ENCODE measurements at places on chromosomes 16 and 17.

DNA sequence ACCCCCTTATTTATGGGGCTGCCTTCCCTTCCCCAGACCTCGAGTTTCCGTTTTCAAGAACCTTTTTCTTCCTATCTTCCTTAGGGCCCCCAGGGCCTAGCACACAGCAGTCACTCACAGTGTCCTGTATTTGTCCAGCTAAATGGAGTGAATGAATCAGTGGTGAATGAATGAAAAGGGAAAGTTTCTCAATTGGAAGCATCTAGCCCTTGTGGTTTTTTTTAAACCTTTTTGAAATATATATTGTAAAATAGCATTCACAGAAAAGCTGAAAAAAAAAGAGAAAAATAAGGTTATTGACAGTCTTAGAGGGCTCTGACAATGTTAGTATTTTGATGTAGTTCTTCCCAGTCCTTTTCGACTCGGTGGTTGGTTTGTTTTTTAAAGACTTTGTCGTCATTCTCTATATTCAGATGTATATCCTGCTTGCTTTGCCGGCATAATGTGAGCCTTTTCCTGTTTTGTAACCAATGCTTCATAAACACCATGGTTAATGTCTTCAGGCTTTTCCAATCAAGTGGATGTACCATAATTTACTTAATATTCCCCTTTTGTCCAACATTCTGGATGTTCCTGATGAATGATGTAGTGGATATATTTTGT, 45.3 kb downstream of the RAI1 start:
- no peak for DNase-seq

- no peak for DNase-seq
Measured at GRCh38 chr17:17366941-17367875, 64.0 kb downstream of the NT5M start.

DNA sequence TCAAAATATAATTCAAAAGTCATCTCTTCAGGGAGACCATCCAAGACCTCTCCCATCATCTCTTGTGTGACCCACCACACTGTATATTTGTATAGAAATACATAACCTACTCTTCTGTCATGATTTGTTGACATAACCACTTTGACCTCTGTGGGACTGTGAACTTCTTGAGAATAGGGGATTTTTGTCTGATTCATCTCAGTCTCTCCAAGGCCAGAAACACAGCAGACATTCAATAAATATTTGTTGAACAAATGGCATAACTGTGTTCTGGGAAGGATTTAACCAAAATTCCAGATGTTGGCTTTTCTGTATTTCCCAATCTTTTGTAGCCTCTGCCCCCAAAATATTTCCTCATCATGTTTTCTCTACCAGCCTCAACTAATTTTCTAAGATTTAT, 169.7 kb downstream of the CDH11 start:
- DNase-seq, result no peak

DNA sequence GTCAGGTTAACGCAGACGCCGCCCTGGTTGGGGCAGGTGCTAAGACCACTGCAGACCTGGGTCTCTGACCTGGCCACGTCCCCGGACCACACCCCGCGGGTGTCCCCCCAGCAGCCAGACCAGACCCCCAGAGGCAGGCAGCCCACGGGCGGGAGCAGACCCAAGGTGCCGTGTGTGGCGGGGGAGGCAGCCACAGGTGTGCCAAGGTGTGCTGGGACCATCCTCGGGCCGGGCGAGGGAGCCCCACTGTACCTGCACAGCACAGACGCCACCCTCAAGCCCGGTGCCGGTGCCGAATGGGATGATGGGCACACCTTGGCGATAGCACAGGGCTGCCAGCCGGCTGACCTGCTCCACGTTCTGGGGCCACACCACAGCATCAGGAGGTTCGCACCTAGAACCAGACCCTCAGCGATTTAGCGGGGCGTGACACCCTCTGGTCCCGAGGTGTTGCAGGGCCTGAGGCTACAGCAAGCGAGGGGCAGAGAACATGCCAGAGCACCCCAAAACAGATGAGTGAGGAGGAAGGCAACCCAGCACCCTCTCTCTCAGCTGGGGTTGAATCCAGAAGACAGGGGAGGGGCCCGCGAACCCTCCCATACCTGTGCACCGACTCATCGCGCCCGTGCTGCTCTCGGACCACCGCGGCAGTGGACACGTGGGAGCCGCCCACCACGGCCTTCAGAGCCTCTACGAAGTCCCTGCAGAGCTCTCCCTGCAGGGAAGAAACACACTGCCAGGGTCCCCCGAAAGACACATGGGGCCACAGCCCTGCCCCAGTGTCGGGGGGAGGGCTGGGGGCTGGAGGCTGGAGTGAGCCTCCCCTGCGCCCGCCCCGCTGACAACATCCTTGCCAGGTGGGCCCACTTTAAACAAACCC, 1.4 kb downstream of the LDHD start:
- DNase-seq, result no peak

- peak; percentile 58 for DNase-seq
Measured at GRCh38 chr17:72592242-72592966, 471.6 kb downstream of the SOX9 start.

GRCh38 chr17:65987988-65988387, 203.9 kb downstream of the CEP112 start:
- no peak for DNase-seq

DNA sequence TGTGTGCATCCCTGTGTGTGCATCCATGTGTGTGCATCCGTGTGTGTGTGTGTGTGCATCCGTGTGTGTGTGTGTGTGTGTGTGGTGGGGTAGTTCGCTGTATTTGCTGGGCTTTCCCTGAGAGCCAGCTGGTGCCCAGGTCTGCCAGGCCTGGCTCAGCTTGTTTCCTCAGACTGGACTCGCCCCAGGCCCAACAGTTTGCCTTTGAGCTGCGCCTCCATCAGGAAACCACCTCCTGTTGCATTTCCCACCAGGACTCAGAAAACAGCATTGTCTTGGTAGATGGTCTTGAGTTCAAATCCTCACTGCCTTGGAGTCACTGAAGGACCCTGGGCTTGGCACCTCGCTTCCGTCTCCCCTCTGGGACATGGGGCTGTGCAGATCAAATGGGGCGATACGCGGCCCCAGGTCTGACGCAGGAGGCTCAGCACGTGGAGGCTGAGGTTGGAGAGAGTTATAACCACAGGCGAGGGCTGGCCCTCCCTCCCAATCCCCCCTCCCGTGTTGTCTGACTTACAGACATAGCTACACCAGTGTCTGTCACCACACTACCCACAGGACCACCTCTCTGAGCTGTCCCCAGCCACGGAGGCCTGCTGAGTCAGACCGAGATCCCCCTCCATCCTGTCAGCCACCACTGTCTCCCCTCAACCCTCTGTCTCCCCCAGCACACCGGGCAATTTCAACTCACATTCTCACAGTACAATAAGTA, 4.7 kb downstream of the ITGAE start:
- peak; percentile 68 for DNase-seq

GRCh38 chr17:53628011-53628410, 194.7 kb upstream of the KIF2B start:
- DNase-seq, result no peak

DNA sequence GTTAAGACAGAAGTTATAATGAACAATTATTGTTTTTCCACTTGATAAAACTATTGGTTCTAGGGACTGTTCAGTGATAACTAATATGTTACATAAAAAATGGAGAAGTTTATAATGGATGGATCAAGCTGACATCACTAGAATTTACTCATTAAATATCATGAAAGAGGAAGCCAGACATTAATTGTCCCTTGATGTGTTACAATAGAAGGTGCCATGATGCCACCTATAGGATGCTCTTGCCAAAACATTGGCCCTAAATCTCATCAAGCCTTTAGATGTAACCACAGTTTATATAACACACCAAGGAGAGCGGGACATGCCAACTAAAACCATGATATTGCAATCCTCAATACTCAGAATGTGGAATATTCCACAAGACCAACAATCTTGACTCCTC, 147.9 kb upstream of the MON1B start:
- DNase-seq, result no peak

GRCh38 chr16:85297881-85298280, 185.6 kb upstream of the CIBAR2 start:
- DNase-seq, result no peak

Measured in activated T-helper 2 cell treated with anti-CD3 and anti-CD28 coated beads, Interferon-gamma antibody, Interleukin-2, Interleukin-4, amounts not matched to agents 10 μg/mL and 5 μg/mL and 100 μg/mL, durations not matched to agents 14 hours and 24 hours and 36 hours (primary cell).